ENCODE measurements at places on chromosomes 6 and 20. TPM values are rescaled to one million over a fixed set of nuclear protein-coding genes. Genes with fewer than 3 reads are reported as not detected.

Gene GINS1
- 32.8 TPM for total RNA-seq

Gene ROMO1
- total RNA-seq: 331 TPM

Gene COL10A1
- total RNA-seq: not detected

Gene PRDM13
- total RNA-seq: 0.45 TPM

Gene MUC21
- total RNA-seq: not detected

Gene DUSP22
- total RNA-seq: 10.8 TPM

Gene SIRPB1
- 0.84 TPM for total RNA-seq

Gene KDM1B
- total RNA-seq: 7.5 TPM

Gene HAO1
- not detected for total RNA-seq

Gene METTL24
- total RNA-seq: not detected
